ENCODE measurements at places on chromosomes 5 and 9.

DNA sequence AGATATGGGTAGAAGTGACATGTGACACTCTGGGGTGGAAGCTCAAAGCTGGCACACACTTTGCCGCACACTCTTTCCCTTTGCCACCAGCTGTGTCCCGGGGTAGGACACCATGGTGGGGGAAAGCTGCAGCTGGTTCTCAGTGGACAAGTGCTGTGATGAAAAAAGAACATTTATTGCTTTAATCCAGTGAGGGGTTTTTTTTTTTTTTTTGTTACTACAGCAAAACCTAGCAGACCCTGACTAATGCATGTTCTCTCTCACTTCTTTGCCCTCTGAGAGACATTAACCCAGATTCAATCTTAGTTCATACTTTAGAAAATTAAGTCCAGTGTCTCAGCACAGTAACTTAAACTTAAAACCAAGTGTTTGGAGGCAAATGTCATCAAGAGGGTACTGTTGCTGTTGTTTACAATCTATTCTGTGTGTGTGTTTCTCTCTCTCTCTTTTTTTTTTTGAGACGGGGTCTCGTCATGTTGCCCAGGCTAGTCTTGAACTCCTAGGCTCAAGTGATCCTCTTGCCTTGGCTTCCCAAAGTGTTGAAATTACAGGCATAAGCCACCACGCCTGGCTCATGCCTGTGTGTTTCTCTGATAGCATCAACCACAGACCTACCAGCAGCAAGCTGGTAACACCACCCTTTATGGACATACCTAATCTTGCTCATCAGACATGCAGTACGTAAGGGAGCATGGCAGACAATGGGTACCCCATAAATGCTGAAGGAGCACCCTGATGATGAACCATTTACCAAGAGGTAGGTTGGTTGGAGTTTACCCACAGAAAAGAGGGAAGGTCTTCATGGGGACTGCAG is 84.7 kb upstream of the TBC1D2 start:
- DNase-seq, result no peak

DNA sequence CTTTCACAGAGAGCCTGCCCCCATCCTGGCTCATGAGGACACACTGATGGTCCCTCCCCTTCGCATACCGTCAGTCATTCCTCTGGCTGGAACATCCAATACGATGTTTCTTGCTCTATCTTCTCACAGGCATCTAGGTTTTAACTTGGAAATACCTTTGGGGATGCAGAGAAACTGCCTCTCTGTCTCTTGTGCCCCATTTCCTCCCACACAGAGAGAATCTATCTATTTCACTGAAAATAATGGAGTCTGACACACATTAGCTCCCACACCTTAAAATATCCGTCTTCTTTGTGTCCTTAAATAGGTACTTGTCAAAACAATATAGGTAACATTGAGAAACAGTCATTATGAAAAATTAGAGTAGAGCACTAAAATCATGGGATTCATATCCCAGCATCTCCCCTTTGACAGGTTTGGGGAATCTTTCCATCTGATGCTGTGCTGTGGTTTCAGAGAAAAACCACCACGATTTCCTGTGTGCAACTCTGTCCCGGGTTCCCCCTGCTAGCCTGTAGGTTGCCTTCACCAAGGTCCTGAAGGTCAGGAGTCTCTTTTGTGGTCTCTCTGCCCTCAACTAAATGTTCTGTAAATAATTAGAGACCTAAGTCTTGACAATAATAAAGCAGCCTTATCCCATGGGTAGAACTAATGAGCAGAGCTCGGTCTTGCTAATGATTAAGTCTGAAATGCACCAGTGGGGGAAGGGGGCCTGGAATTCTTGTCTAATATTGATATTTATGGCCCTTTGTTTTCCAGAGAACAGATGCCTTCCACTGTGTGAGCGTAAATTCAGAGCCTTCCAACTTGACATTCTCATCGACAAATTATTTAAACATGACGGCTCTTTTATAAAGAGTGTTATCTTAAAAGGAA is 371.0 kb downstream of the ICE1 start:
- no peak for DNase-seq

DNA sequence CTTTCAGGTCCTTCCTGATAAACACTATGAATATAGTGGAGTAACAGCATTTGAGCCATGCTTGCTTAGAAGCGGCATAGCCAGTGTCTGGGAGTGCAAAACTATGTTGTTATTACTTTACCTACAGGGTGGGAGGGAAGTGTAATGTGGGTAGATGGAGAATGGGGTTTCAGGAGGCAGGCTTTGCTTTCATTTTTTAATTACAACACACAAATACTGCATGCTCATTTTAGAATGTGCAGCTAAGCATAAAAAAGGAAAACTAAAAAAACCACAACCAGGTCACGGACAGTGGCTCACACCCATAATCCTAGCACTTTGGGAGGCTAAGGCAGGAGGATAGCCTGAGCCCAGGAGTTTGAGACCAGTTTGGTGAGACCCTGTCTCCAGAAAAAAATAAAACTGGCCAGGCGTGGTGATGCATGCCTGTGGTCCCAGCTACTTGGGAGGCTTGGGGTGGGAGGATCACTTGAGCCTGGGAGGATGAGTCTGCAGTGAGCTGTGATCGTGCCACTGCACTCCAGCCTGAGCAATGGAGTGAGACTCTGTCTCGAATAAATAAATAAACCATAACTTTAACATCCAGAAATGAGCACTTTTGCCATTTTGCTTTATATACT is 20.2 kb downstream of the HAVCR1 start:
- no peak for DNase-seq

- DNase-seq, result peak; percentile 30
Measured at GRCh38 chr5:120684213-120684612, 220.1 kb downstream of the PRR16 start.

DNA sequence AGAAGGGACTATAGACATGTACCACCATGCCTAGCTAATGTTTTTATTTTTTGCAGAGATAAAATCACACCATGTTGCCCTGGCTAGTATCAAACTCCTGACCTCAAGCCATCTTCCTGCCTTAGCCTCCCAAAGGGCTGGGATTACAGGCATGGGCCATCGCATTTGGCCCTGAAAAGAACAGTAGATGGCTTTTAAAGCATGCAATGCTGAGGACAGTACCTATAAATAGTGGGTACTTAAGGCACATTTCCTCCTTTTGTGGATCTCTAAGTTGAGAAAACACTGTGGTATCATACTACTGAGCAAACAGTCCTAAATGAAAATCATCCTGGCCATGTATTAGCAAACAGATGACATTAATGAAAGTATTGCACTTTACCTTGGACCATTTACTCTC is 119.4 kb downstream of the TTC39B start:
- no peak for DNase-seq

DNA sequence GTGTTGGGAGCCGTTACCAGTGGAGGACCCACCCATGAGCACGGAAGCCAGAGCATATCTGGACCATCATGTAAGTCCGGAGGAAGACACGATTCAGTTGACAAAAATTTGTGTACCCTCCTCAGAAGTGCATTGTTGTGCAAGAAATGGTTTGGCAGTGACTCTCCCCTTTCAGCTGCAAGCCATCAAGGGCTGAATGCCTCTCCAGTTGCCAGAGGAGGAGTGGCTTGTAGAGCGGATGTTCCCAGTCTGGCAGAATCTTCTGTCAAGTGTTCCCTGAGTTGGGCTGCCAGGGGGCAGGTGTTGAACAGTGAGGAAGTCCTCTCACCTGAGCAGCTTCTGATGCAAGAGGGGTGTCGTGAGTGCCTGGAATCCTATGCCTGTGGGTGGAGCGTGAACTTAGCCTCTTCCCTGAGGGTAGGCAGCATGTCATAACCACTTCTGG is 27.6 kb upstream of the CDKN2AIPNL start:
- peak; percentile 92 for DNase-seq

- no peak for DNase-seq
Measured at GRCh38 chr5:50745221-50745910, 78.9 kb downstream of the PARP8 start.

GRCh38 chr5:73693573-73694061 is 67.6 kb downstream of the ARHGEF28 start:
- DNase-seq, result peak; percentile 40

Measured in HFFc6 (cell line).